ENCODE measurements at places on chromosomes 3 and 15.
A peak's percentile ranks its signal among the peaks of the same experiment; 100 is the strongest.

- DNase-seq, result no peak
Measured at GRCh38 chr3:112606098-112606497, 34.8 kb downstream of the CCDC80 start.

DNA sequence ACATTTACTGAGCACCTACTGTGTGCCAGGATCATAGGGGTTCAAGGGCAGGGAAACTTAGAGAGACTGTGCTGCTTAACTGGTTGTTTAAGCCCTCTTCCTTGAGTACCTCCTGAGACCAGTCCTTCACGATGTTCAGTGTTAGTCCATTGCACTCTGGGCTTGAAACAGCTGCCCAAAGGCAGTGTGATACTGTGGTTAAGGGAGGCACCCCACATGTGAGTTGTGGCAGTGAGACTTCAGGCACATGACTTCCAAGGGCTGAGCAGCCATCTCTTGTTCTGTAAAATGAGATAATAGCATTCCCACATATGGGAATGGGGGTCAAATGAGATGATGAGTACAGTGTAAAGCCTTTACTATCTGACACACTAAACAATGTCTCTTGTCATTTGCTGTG lies 75.1 kb downstream of the LINGO1 start:
- DNase-seq, result no peak

DNA sequence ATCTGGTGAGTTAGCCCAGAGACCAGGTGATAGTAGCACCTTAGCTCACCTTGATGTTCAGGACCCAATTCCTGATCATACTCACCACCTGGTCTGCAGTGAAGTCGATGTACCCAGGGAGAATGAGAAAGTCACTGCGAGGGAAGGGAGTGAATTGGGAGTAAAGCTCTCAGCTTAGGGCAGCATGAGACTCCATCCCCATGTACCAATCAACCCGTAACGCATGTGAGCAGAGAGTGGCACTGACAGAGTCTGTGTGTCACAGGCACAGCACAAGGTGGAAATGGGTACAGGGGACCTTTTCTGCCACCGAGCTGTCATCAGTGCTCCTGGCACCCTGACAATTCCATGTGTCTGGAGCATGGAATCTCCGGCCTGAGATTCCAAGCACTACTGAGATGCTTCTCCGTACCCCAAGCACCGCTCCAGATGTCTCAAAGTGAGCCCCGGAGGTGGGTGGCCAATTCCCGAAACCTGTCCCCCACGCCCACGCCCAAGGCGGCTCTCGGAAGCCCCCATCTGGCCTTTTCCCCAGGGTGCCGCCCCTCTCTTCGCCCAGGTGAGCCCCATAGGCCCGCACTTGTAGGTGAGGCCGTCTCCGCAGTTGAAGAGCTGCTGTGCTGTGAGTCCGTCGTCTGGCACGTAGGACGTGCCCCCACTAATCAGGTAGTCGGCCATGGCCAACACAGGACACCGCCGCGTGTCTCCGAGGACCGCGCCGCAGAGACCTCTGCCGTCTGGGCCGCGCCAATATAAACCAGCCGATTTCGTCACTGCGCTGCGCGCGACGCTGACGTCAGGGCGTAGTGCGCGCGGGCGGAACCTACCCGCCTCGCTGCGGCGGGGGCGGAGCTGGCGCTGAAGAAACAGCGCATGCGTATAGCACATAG lies at the start of gene IMPDH2:
Gene IMPDH2 (minus strand): TSS at position 726 of the 890 bp plus-strand sequence. CDS start 48 bp downstream, at position 678.
- DNase-seq, result peak; percentile 97

GRCh38 chr3:67048067-67048714 lies 50.1 kb downstream of the KBTBD8 start:
- DNase-seq, result peak; percentile 19

GRCh38 chr3:23993556-23994243 lies 48.6 kb downstream of the NR1D2 start:
- no peak for DNase-seq

GRCh38 chr15:83410532-83410931 lies 36.6 kb upstream of the SH3GL3 start:
- DNase-seq, result no peak

- peak; percentile 57 for DNase-seq
Measured at GRCh38 chr3:141738891-141739363, 829 bp downstream of the RNF7 start.

DNA sequence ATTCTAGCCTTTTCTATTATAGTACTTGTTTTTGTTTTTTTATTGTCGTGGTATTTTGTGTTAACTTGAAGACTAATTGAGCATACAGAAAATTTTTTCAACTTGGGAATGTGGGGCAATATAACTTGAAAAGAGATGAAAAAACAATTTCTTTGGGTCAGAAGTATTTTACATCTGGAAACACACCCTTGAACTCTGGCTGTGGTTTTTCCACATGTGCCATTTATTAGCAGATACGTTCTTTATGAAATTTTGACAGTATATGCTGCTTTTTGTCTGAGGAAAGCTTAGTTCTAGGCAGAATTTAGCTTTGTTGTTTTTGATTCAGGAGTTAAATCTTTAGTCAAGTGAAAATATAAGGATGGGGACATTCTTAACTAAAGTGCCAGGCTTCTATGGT lies 44.7 kb downstream of the TCF12 start:
- no peak for DNase-seq

GRCh38 chr3:62837145-62837787 lies 38.0 kb downstream of the CADPS start:
- DNase-seq, result no peak

- no peak for DNase-seq
Measured at GRCh38 chr3:176941689-176942088, 255.6 kb downstream of the TBL1XR1 start.

DNA sequence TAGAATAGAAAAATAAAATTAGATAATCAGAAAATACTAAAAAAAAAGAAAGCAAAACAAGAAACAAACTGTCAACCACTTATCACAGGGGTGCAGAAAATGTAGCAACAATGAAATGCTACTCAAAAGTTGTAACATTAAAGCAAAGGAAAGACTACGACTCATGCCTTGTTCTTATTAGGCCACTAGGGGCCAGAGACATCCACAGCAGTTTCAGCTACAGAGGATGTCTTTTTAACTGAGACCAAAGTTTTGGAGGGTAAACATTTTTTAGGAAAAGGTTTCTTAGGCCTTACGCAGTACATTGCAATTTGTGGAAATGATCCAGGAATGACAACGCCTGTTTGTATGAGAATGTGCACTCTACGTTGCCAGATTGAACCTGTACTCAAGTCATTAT lies 15.4 kb upstream of the CADM2 start:
- DNase-seq, result no peak

GRCh38 chr3:143525408-143525807 lies 322.9 kb downstream of the SLC9A9 start:
- no peak for DNase-seq

- no peak for DNase-seq
Measured at GRCh38 chr3:58383904-58384303, 49.7 kb downstream of the PDHB start.

- DNase-seq, result no peak
Measured at GRCh38 chr15:77516076-77516475, 95.4 kb downstream of the HMG20A start.

DNA sequence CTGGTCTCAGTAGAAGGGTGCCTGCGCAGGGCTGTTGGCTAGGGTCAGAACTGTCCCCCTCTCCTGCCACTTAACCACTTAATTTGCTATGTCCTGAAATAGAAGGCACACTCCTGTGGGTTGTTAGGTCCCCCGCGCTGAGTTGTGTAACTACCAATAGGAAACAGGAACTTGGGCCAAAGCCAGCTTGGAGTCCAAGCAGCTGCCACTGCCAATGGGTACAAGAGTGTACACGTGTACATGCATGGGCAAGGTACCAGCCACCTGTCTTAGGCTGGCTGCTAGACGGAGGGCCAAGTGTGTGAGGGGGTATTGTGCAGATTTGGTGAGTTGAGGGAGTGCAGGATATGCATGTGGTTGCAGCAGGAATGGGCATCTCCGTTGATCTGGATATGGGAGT lies 29.7 kb upstream of the POLG start:
- peak; percentile 84 for DNase-seq

DNA sequence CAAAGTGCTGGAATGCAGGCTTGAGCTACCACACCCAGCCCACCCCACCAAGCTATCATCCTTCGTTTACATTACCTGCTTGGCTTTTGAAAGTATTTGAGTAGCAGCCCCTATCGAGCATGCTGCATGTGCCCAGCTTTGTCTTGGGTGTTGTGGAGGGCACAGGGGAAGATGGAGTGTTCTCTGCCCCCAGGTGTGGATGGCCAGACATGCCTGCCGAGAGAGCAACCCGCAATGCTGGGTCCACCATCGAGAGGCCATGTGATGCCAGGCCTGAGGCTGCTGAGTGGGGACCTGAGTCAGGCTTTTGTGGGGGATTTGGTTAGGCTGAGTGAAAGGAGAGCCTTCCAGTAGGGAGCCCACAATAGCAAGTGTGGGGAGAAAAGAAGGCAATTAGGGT lies 25.9 kb downstream of the FOXL2NB start:
- no peak for DNase-seq

- DNase-seq, result no peak
Measured at GRCh38 chr15:62920682-62921502, 121.7 kb upstream of the TPM1 start.

- no peak for DNase-seq
Measured at GRCh38 chr15:70014331-70014730, 83.4 kb downstream of the TLE3 start.

GRCh38 chr3:150736316-150736719 lies 26.7 kb downstream of the SIAH2 start:
- DNase-seq, result no peak

GRCh38 chr15:64112073-64112772 lies 16.4 kb downstream of the SNX1 start:
- DNase-seq, result no peak

- DNase-seq, result no peak
Measured at GRCh38 chr15:26771578-26772153, 1.2 kb downstream of the GABRB3 start.

GRCh38 chr15:48175126-48175525 lies 3.0 kb downstream of the MYEF2 start:
- no peak for DNase-seq

- no peak for DNase-seq
Measured at GRCh38 chr15:28904541-28905315, 19.0 kb downstream of the APBA2 start.

DNA sequence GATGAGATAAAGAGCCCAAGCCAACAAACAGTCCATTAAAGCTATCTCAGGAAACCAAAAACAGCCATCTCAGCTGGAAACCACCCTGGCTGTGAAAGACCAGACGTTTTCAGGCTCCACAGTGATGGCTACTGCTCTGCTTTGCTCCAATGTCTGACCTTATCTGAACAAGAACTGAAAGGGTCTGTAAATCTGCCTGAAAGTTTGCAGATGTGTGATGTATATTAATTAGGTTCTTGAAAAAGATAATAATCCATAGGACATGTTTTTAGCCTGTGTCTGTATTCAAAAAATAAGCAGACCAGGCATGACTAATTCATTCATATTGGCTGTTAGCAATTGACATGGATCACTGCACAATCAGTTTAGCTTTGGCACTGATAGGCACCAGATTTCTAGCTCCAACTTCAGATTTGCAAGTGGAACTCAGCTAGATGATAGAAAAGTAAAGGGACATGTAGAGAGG lies 611.4 kb upstream of the NAALADL2 start:
- no peak for DNase-seq

DNA sequence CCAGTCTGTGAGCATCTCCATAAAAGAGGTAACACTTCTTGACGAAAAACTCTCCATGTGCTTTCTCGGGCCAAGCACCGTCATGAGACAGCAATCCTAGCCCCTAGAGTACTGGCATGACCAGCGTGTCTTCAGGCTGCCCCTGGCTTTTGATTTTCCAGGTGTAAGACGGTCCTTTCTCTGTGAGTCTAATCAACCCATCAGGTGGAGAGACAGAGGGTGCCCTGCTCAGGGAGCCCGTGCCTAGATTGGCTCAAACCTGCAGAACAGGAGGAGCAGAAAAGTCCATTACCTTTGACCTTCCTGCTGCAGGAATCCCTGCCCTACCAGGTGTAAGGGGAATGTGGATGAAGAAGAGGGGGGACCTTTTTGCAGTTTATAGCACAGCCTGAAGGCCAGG lies 109.5 kb upstream of the CHRM5 start:
- DNase-seq, result no peak

DNA sequence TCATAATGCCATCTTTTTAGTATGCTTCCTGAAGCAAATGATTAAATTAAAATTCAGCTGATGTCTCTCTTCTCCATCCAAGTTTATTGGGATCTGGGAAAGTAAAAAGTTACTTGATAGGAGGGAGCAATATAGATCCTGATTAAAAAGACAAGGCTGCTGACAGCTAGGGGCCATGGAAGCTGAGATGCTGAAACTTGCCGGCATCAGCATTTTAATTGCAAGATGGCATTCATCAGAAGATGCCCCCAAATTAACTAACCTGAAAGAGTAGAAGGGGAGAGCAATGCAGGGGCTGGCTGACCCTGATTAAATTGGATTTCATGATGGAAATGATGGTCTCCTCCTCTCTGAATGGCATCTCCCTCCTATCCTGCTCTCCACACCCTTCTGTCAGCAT lies 31.1 kb downstream of the CPNE4 start:
- DNase-seq, result no peak

- no peak for DNase-seq
Measured at GRCh38 chr3:107116251-107116650, 261.0 kb upstream of the CCDC54 start.

DNA sequence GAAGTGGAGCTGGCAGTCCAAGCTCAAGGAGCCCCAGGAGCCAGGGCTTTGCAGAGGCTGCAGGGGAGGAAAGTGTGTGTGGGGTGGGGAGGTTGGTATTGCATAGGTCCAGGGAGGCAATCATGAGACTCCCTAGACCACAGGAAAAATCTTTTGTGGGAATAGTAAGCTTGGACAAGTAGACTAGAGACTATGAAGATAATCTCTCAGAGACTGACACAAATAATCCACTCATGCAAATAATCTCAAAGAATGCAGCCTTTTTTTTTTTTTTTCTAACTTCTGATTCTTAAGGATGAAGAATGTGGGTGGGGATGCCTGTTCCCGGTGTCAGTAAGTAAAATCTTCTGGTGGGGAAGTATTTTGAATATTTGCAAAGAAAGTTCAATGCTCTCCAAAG lies 113.7 kb downstream of the GREM1 start:
- no peak for DNase-seq

DNA sequence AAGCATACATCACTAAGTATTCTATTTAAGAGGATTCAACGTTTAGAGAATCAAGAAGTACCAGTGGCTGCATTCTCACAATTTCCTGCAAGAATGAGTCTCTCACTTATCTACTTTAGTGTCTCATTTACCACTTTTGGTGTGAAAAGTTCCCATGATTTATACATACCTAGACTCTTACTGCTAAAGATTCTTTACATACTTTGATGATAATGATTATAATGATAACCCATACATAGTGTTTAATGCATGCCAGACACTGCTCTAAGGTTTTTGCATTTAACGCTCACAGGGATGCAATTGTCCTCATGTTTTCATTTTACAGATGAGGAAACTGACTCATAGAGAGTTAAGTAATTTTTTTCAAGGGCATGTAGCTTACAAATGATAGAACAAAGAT lies 133.6 kb downstream of the TMEM108 start:
- DNase-seq, result no peak

- no peak for DNase-seq
Measured at GRCh38 chr15:61146931-61147230, 82.2 kb downstream of the RORA start.

GRCh38 chr15:72970933-72971760 lies 81.1 kb upstream of the NEO1 start:
- no peak for DNase-seq

Data from inflammatory macrophage (primary cell).